ENCODE measurements at places on chromosomes 6 and 20. TPM values are rescaled to one million over a fixed set of nuclear protein-coding genes. Genes with fewer than 3 reads are reported as not detected.

GRCh38 chr6:45917439-45917838, 98.2 kb downstream of the CLIC5 start:
- DNase-seq: no peak

- DNase-seq: no peak
These were observed 915.0 kb downstream of the KIF16B start for GRCh38 chr20:15658295-15658694.

The TREM2 gene
- total RNA-seq: not detected

The OXT gene
- not detected for total RNA-seq

The TSHZ2 gene
- total RNA-seq: 1.0 TPM

- DNase-seq: no peak
These were observed 27.7 kb upstream of the EDN1 start for GRCh38 chr6:12262236-12263061.

- no peak for DNase-seq
These were observed 2.0 kb downstream of the BHLHE23 start for GRCh38 chr20:63004607-63005364.

DNA sequence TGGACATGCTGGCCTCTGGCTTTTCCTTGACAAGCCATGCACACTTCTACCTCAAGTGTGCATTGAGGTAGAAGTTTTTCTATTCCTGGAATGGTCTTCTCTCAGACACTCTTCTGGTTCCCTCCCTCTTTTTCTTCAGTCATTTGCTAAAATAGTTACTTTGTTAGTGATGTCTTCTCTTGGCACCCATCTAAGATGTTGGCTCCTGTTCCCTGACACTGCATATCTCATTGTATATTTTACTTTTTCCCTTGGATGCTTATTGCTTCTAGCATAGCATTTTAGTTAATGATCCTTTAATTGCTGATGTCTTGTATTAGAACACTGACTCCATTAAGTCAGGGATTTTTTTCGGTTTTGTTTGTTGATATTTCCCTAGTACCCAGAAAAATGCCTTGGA, 758.7 kb upstream of the NRSN1 start:
- no peak for DNase-seq

The AGPAT4 gene
- total RNA-seq: 8.6 TPM

- DNase-seq: no peak
These were observed 3.6 kb downstream of the GABRR2 start for GRCh38 chr6:89311530-89311852.

The TM9SF4 gene
- total RNA-seq: 39.6 TPM

DNA sequence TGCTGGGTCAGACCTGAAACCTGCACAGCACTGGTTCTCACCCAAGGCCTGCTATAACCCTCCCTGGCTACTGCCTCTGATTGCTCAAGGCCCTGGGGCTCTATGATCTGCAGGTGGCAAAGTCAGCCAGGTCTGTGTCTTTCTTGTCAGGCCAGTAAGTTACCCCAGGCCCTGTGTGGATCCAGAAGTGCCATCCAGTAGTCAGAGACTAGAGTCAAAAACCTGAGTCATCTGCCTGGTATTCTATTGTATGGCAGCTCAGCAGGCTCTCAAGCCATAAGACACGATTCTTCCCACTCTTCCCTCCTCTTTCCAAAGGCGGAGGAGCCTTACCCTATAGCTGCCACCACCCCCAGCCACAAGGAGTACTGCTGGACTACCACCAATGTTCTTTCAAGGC, 593.0 kb downstream of the FRK start:
- no peak for DNase-seq

DNA sequence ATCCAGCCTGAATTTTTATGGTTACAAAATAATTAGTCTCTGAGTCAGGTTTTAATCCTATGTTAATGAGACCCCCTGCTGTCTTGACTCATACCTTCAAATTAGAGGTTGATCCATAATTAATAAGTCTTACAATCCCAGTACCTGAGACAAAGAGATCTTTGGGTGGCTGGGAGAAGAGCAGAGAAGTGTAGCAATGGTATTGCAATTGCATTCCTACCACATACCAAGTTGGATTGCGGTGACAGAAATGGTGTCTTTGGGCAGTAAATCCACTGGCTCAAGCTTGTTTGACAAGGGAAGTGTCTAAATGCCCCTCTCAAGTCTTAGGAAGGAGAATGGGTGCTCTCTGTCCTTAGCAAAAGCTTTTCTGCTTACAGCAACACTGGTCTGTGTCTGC, 150.4 kb downstream of the BTBD3 start:
- DNase-seq: no peak

The TAF4 gene
- 5.9 TPM for total RNA-seq

- DNase-seq: no peak
These were observed 92.4 kb downstream of the PRND start for GRCh38 chr20:4813863-4814695.

The SUMO4 gene
- not detected for total RNA-seq

The ZKSCAN8 gene
- 16.4 TPM for total RNA-seq

DNA sequence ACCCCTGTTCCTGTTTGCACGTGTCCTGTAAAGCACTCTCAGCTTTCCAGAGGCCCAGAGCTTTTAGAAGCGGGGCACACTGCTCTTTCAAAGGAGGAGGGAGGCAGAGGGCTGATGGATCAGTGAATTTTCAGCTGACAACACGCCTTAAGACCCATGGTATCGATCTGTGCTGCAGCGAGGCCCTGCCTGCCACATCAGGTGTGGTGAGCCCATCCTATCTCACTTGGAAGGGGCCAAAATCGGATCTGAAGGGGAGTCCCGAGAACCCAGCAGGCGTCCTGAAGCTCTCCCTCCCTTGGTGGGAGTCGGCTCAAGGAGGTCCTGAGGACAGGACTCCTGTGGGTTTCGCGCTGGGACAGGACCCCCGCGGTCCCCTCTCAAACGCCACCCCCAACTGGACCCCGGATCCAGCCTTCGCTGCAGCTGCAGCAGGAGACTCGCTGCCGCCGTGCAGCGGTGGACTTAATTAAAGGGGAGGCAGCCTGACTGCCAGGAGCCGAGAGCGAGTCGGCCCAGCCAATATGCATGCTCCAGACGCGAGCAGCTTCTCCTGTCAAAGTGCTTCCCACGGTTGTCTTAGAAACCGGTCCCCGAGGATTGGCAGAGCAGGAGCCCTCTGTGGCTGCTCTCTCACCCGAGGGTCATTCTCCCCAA, 580.0 kb upstream of the ZNF337 start:
- DNase-seq: no peak

The KCNB1 gene
- not detected for total RNA-seq

DNA sequence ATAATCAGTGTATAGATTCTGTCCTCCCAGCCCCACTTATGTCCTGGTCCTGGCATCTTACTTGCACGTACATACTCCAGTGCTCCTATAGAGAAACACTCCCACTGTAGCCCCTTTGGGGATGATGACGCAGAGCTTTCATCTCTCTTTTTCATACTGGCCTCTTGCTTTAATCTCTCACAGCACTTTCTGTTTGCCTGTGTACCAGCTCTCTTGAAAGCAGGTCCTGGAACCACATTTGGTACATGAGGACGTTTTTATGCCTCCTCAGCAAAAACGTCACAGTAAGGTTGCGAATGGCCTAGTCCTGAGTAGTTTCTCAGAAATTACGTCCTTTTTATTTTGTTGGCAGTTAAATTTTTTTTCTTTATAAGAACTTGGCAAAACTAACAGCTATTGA, 10.8 kb downstream of the L3MBTL3 start:
- no peak for DNase-seq

DNA sequence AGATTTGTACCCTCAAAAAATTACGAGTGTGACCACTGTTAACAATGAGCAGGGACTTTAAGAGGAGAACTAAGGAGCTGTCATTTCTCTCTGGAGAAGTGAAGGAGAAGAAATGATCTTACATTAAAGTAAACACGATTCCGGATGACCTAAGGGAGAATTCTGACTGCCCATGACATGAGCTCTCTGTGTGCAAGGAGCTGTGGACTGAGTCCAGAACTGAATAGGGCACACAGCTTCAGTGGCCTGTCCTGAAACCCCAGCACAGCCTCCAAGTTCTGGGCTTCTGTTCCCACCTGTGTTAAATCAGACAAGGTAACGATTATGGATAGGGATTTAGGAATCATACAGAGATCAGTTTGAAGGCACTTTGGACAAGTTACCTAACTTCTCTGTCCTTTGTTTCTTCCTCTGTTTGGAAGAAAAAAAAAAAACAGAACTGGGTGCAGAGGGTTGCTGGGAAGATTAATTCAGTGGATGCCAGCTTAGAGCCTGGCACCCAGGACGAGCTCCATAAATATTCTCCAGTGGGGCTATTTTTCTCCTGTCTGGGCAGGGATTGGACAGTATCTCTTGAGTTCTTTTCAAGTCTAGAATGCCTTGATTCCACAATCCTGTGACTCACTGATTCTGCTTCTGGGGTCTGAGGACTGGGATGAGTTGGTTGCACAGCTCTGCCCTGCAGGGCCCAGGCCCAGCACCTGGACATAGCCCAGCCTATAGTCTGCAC, 65.7 kb downstream of the MRPL14 start:
- DNase-seq: no peak

- no peak for DNase-seq
These were observed 152.2 kb downstream of the BACH2 start for GRCh38 chr6:90144396-90144795.

- DNase-seq: no peak
These were observed 889 bp upstream of the FLOT1 start for GRCh38 chr6:30743099-30744053.

- no peak for DNase-seq
These were observed 19.9 kb downstream of the PFDN4 start for GRCh38 chr20:54227751-54228150.

- DNase-seq: no peak
These were observed 444.7 kb upstream of the MAP3K7 start for GRCh38 chr6:91031581-91031980.

The STMND1 gene
- total RNA-seq: not detected

DNA sequence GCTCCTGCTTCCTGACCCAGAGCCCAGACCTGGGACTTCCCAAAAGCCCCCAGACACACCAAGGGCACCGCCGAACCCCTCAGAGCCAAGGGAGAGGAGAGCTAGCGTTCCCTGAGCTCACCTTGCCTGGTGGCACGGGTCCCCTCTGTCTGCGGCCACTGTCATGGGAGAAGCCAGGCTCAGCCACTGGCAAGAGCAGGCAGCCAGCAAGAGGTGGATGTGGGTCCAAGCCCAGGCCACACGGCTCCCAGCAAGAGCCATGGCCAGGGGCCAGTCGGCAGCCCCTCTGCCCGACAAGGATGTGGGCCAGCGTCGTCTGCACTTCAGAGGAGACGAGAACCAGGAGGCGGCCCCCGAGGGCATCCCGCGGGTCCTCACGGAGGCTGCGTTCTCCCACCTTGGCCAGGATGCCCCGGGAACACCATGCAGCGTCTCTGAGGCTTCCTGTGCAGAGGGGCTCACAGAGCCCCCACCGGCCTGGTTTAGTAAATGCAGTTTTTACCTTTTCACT, 2.2 kb upstream of the PPDPF start:
- no peak for DNase-seq

GRCh38 chr6:81484251-81484650, 268.2 kb downstream of the TENT5A start:
- no peak for DNase-seq

DNA sequence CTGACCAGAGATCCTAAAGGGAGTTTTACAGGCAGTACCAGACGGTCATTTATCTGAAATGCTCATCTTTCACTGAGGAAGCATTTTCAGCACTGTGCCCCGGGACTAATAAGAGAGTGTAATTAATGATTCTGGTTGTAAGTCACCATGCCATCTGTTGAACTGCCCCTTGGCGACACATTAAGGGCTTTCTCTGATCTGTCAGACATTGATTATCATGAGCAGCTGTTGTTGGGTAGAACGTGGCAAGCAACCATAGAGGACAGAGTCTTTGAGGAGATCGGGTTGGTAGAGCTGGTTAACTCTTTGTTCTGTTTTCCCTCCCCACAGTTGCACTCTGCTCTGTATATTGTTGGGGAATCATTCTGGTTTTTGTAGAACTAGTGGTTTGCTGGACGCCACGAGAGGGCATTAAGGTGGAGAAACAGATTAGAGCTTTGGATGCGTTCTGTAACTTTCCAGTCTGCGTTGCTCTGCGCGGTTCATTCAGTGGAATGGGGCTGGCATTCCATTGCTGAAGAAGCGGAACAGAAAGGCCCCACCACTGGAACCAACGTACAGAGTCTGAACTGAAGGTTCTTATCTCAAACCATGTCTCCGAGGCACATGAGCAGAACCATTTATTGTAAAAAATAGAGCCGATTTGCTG, 34.3 kb downstream of the RPRD1B start:
- DNase-seq: no peak

GRCh38 chr6:139882234-139882633, 507.8 kb upstream of the CITED2 start:
- no peak for DNase-seq

- DNase-seq: no peak
These were observed 852.7 kb downstream of the EPHA7 start for GRCh38 chr6:92566632-92567031.

The ANGPT4 gene
- total RNA-seq: not detected

DNA sequence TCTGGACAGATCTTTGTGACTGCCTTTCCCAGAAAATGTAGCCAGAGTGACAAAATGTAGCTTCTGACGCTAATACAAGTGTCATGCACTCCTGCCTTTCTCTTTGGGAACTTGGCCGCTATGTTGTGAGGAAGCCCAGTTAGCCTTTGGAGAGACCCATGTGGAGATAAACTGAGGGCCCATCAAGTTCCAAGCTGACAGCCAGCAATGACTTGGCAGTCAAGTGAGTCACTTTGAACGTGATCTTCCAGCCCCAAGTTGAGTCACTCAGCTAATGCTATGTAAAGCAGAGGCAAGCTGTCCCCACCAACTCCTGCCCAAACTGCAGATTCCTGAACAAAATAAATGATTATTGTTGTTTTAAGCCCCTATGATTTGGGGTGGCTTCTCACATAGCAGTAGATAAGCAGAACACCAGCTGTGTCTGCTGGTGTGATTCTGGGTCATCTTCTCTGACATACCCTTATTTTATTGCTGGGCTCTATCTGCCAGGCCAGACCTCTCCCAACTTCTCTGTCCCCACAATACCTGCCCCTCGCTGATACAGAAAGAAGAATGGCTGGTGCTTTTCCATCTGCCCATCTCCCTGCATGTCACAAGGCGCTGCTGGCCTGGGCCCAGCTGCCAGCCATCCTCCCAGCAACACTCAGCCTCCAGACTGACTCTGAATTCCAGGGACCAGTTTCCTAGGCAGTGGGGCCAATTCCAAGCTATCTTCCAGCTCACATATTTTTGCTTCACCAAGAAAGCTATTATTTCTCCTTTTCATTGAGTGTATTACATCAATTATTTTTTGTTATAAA, 274.8 kb downstream of the LRFN2 start:
- DNase-seq: no peak

- no peak for DNase-seq
These were observed 2.9 kb upstream of the TRMT11 start for GRCh38 chr6:125983246-125983945.

The TULP1 gene
- not detected for total RNA-seq

DNA sequence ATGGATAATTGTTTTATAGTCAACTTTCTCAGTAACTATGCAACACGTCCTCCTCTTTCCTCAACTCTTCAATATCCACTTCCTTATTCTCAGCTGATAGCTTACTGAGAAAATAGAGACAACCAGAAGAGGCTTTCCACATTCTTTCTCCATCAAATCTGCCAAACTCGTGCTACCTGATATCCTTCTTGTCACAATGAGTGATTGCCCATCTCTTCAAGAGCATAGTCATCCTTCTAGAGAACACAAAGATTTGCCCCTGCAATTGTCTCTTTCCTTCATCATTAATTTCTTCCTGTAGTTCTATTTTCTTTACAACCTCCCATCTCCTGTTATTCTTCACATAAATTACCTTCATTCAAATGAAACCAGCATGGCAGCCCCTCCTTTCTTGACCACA, 75.9 kb upstream of the RGS17 start:
- no peak for DNase-seq

GRCh38 chr6:4319981-4320683, 184.8 kb upstream of the ECI2 start:
- DNase-seq: no peak

GRCh38 chr20:36096435-36096834, 58.1 kb upstream of the EPB41L1 start:
- DNase-seq: no peak

The RNF39 gene
- total RNA-seq: not detected
